Peyer's patch (tissue), 4 donors: ENCODE measurements at places on chromosomes 4 and X. TPM values are rescaled to one million over a fixed set of nuclear protein-coding genes. Genes with fewer than 3 reads are reported as not detected.

- DNase-seq, result no peak
Observed at GRCh38 chr4:89434364-89434988, 126.9 kb upstream of the GPRIN3 start.

DNA sequence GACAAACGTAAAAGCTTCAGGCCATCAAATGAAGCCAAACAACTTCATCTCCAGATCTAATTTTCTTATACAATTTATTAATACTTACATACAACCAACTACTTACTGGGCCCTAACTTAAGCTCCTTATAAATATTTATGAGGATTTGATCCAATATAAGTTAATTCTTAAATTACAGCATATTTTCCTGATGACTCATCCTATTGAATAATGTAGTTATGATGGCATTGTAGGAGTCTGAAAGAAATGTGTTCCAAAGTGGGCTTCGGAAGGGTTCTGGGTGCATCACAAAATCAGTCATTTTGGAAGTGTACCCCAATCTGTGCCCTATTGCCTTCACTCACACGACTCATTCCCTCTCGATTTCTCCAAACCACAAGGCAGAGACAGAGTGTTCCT lies 455.1 kb upstream of the CTSO start:
- DNase-seq, result no peak

The PLK4 gene
- total RNA-seq, result 4.2 TPM

- DNase-seq, result no peak
Observed at GRCh38 chr4:4226606-4227438, at the start of gene OTOP1. OTOP1 (minus strand) TSS chr4:4226929; CDS start chr4:4226864, 65 bp downstream.

DNA sequence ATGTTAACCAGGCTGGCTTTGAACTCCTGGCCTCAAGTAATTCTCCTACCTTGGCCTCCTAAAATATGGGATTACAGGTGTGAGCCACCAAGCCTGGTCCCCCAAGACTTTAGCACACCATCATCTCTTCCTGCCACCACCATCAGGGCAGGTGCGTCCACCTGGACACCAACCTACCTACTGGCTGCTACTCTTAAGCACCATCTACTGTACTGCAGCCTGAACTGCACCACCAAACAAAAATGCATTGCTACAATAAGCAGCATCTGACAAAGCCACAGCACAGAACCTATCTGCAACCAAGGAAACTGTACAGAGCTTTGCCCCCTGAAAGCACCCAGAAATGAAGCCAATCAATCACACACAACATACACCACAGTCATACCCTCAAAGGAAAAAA lies 139.7 kb downstream of the EFHC2 start:
- DNase-seq, result no peak

The SHROOM2 gene
- 1.8 TPM for total RNA-seq

DNA sequence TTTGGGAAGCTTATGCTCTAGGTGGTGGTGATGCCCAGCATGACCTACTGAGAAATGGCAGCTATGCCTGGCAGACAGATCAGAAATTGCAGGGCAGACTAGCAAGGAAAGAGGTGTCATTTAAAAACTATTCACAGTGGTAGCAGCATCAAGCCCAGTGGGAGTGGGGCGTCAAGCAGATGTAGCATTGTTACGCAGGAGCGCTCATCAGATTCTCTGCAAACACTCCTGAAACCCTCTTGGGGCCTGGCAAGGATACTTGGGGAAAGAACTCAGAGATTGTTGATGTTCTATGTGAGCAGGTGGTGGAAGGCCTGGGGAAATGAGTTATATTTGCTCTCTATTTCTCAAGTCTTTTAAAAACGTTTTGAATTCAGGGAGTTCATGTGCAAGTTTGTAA lies 437.6 kb downstream of the RAPGEF2 start:
- DNase-seq, result no peak

The RPL10 gene
- total RNA-seq, result 2,253 TPM

The FSTL5 gene
- not detected for total RNA-seq

DNA sequence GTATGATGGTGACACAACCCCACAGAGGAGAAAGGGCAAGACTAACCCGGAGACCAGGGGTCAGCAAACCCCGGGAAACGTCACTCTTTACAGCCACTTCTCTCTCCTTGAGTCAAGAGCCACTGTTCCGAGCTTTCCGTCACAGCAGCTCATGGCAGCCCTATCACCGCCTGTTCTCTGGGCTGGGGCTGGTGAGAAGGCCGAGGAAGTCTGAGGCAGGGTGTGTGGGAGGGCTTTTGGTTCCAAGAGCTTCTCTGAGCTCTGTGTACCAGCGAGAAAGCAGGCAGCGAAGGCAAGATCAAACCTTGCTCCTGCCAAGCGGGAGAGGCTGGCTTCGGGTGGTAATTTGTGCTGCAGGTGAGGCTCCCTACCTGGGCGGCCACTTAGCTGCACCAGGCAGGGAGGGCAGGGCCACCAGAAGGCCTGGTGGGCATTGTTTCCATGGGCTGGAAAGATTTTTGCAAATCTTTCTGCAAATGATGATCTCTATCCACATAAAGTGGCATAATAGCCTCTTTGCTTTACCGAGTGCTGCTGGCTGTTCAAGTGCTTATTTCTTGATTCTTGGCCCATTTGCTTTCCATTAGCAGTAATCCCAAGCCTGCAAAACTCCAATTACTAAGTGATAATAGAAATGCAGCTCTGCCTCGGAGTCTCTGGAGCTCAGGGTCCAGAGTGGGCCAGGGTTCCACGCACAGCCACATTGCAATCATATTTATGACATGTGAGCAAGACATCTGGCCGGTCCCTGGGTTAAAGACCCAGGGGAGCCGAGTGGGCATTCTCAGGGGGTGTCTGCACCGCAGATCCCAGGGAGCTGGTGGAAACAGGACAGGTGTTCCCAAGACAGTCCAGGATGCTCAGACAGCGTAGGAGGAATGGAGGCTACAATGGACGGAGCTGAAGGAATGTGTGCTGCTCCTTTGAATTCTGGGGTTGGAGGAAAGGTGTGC lies 41.5 kb downstream of the DCTD start:
- DNase-seq, result no peak
